Cerebellar nuclear complex (tissue), 1 donor: ENCODE measurements at places on chromosomes 2 and 18.

- DNase-seq = no peak
Observed at GRCh38 chr2:125526093-125526492, 1129.9 kb upstream of the GYPC start.

GRCh38 chr2:168814046-168814445 lies 11.6 kb downstream of the NOSTRIN start:
- no peak for DNase-seq

DNA sequence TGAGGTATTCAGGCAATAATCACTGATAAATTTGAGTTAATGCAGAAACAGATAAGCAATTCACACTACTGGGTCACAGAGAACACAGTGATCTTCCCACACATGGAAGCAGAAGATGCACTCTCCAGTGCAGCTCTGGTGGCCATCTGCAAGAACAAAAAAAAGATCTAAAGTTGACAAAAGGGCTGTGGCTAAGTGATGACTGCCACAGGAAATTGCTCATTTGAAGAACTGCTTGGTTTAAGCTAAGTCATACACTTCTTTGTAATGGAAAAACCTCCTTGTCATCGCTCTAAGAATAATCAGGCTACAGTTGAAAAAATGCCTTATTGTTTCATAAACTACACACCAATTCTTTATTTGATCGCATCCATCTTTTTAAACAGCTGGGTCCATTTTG lies 115.1 kb downstream of the DTNB start:
- DNase-seq = no peak

DNA sequence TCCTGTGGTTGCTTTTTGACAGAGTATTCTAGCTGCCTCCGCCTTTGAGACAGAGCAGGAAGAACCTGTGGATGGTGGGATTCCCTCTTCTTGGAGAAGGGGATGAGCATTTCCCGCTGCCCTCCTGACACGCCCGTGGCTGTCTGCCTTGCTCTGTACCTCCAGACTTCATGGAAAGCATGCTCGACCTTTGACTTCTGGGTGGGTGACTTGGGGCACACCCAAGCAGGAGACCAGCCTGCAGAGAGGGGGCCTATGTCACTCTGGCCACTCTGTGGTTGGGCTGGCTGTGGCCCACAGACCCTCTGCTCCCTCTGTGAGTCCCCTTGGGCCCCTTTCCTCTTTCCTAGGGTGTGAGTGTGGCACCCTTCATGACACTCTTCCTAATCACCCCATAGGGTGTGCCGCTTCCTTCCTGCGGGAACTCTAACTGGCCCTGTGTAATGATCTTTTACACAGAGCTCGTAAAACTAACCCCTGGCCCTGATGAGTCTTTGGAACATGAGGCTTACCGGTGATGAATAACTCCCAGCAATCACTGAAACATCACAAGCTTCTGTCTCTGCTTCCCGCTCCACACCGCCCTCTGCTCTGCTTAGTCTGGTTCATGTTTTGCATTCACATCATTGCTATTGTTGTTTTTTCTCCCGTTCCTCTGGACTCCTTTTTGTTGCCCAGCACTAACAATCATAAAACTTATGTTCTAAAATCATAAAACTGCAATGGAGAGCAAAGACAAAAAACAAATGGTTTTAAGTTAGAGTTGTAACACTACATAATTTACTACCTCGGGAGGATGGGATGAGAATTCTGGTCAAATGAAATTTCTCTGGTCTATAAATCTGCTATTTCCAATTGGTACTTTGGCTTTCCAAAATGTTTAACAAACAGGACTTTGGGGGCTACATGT lies 101.1 kb downstream of the SH3YL1 start:
- DNase-seq = no peak

- DNase-seq = no peak
Observed at GRCh38 chr2:168253379-168253778, 6.0 kb upstream of the STK39 start.

DNA sequence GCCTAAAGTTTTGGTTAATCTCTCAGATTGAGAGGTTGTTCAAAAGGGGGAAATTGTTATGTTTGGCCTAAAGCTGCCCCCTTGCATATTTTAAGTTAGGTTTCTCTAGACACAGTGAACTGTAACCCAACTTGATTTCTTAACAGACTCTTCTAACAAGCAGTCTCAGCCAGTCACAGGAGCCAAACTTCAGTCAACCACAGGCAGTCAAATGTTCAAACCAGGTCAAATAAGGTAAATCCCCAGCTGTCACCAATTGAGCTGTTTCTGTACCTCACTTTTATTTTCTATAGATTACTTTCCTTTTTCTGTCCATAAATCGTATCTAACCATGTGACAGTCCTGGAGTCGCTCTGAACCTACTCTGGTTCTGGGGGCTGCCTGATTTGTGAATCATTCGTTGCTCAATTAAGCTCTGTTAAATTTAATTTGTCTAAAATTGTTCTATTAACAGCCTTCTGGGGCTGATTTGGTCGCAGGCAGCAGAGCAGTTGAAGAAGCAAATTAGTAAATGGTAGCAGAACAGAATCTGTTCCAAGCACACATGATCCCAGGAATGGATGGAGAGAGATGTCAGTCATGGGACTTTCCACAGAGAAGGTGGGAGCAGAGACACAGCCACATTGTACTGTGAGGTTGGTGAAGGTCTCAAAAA lies 16.4 kb upstream of the NFU1 start:
- no peak for DNase-seq

- DNase-seq = no peak
Observed at GRCh38 chr2:227821043-227821942, 7.7 kb downstream of the CCL20 start.

DNA sequence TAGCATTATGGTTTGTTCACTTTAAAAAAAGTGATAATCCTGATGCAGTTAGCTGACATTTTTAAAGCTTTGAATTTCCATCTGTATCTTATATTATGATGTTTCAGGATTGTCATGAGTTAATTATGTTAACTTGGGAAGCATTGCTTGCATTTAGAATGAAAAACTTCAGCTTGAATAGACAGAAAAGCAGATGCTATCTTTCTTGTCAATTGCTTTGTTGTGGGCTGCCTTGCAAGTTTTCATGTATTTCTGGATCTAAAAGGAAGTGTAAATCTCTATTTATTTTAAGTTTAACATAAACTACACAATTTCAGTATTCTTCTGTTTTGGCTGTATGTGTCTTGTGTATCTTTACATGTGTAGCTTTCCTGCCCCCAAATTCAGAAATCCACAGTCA lies 479.5 kb downstream of the ARHGAP15 start:
- DNase-seq = no peak

GRCh38 chr2:134410831-134411231 lies 157.0 kb downstream of the MGAT5 start:
- DNase-seq = no peak

GRCh38 chr18:75958683-75959082 lies 531.2 kb upstream of the SMIM21 start:
- no peak for DNase-seq

GRCh38 chr2:32838418-32838817 lies 108.3 kb upstream of the LTBP1 start:
- DNase-seq = no peak
